NCI-H2081 treated with DMSO at 0.1 percent for 48 hours (cell line): ENCODE measurements at places on chromosomes 3 and 15.

DNA sequence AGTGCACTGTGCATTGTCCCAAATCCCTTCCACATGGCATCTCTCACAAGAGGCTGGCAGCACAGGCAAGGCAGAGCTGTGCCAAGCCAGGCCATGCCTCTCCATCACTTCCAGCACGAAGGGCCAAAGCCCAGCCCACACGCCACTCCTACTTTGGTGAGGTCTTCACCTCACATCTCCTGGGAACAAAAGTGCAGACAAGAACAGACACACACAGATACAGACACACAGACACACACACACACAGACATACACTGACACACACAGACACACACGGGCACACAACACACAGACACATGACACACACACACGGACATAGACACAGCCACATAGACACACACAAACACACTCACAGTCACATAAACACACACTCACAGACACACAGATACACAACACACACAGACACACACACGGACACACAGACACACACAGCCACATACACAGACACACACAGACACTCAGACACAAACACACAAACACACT is 233.3 kb downstream of the UACA start:
- no peak for DNase-seq

DNA sequence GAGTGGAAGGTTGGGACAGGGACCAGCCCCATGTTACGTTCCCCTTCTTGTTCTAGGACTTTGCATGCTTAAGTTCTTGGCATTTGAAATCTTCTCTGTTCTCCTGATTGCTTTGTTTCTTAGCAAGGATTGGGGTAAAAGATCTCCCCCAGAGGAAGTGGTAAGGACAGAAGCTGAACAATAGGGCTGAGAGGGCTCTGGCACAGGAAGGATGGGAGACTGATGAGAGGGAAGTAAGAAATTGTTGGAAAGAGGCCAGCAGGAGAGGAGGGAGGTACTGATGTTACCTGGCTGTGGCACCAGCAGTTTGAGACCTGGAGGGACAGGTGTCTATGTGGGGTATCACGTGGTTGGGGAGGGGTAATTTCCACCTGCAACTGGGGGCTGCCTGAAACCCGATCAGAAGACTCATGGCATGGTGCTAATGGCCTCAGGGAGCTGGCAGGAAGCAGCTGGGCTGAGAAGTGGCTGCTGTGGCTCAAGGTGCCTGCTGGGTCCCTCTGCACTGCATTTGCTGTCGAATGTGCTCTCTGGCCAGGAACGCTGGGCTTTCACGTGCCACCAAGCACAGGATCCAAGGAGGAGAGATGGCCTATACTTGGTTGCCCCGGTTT is 108.4 kb downstream of the LSM3 start:
- no peak for DNase-seq

DNA sequence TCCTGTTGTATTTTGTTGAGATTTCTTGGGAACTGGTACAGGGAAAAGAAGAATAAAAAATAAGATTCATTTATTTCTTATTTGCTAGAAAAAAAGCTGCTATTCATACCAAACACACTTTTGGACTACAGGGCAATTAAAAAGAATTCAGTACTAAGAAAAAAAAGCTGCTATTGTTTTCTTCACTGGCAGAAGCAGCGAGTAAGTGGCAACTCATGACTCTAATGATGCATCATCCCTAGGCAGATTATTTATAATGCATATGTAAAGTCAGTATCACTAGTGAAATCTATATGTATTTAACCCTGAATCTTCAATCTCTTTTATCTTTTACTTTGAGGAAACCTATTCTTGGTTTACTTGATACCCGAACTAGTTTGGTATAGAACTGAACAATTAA is 15.2 kb downstream of the PFN2 start:
- DNase-seq = no peak

DNA sequence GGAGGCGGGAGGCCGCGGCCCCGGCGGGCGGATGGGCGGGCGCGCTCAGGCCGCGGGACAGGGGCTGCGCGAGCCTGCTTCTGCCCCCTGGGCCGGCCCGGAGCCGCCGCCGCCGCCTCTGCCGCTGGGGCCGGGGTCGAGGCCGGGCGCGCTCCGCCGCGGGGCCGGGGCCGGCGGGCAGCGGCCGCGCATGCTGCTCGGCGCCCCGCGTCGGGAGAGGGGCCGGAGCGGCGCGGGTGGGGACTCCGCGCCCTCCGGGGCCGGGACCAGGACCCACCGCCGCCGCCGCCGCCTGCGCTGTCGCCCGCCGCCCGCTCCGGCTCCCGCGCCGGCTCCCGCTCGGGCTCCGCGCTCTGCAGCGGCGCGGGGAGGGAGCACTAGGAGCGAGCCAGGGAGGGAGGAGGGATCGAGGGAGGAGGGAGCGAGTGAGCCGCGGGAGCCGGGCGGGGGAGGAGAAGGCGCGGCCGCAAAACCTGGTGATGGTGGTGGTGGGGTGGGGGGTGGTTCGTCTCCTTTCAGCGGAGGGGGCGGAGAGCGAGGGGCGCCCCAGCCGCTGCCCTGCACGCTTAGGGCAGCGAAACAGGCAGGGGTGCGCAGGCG is at the start of gene LINGO1:
Gene LINGO1, minus strand, starts transcription at position 379 of the 600 bp plus-strand sequence. CDS start 597 bp downstream, outside the sequence.
- DNase-seq = no peak
